ENCODE measurements at places on chromosomes 5 and 9.
A peak's percentile ranks its signal among the peaks of the same experiment; 100 is the strongest.

GRCh38 chr5:14424011-14424685, 157.4 kb upstream of the OTULINL start:
- DNase-seq = no peak

GRCh38 chr9:134623258-134624066, 18.1 kb upstream of the COL5A1 start:
- no peak for DNase-seq

GRCh38 chr5:107372723-107373450, 297.9 kb downstream of the EFNA5 start:
- peak; percentile 20 for DNase-seq

DNA sequence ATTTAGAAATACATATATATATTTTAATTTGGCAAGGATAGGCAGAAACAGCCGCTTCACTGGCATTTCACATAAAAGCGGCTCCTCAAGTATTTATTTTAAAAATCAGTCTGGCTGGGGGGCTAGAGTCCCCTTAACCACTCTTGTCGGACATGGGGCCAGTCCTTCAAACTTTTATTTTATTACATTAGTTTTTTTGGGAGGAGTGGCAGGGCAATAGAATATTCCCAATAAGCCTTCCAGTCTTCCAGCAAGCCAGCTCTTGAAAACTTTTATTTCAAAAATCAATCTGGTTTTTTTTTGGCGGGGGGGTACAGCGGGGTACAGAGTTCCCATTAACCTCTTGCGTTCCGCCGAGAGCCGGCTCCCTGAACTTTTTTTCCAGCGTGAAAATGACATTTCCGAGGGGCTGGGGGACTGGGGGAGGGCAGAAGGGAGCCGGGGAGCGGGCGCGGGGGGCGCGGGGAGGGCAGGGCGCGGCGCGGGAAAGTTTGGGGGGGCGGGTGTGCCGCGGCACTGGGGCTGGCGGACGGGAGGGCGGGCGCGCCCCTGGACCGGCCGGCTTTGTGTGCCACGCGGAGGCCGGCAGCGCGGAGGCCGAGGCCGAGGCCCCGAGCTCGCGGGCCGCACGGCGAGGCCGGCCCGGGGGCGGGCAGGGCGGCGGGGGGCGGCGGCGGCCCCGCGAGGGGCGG, 504 bp upstream of the ZNF618 start:
- peak; percentile 23 for DNase-seq

- no peak for DNase-seq
Measured at GRCh38 chr5:87347841-87348240, 64.9 kb downstream of the CCNH start.

DNA sequence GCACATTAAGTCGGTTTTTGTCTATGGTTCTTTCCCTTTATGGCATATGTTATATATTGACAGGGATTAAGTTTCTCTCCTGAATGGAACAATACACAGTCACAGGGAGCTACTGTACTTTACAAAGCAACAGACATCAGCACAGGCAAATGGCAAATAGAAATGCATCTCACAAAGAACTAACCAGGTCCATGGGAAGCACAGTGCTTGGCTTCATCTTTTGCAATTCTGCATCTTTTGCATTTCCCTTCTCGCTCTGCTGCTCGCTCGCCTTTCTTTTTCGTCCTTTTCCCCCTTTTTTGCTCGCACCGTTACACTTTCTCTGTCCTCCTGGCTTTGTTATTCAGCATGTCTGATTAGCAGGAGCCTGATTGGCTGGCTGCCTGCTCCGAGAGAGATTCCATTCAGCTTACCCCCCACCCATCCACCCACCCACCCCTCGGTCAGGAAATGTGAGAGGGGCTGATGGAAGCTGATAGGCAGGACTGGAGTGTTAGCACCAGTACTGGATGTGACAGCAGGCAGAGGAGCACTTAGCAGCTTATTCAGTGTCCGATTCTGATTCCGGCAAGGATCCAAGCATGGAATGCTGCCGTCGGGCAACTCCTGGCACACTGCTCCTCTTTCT, at the start of gene ADAMTSL1:
Gene ADAMTSL1, plus strand, starts transcription at position 502 of the 628 bp plus-strand sequence. Its CDS starts 80 bp downstream, at position 582.
- peak; percentile 84 for DNase-seq

- peak; percentile 26 for DNase-seq
Measured at GRCh38 chr9:86573886-86574285, 219.7 kb upstream of the TUT7 start.

DNA sequence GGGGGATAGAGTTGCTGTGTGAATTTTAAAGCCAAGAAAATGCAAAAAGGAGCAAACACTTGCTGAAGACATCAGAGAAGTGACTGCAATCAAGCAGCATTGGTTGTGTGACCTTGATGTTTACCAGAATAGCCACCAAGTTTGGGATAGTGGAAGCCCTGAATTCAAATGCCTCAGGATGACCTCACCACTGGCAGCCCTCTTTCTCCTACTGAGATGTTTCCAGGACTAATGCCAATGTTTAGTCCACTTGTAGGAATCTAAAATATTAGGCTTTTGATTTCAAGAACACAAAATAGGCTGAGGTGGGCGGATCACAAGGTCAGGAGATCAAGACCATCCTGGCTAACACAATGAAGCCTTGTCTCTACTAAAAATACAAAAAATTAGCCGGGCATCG, 112.2 kb upstream of the NUDT12 start:
- peak; percentile 13 for DNase-seq

DNA sequence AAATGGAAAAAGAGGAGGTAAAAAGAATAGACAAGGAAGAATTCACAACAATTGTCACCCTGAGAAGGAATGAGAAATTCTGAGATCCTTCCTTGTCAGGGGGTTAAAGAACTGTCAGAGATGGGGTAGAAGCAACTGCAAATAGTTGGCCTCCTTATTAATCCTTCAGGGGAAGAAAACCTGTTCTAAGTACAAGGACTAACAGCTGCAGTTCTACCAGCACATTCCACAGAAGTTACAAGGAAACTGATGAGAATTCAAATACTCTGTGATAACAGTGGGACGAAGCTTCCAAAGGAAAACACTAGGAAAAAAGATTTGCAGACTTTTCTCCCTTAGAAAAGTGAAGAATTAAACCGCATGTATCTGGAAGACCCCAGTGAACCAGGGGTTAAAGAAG, 93.7 kb downstream of the OR2K2 start:
- DNase-seq = peak; percentile 42

- no peak for DNase-seq
Measured at GRCh38 chr9:24189986-24190385, 355.7 kb downstream of the IZUMO3 start.

GRCh38 chr5:57247765-57248164, 73.9 kb downstream of the GPBP1 start:
- no peak for DNase-seq
